ENCODE measurements at places on chromosomes 1 and 21.

DNA sequence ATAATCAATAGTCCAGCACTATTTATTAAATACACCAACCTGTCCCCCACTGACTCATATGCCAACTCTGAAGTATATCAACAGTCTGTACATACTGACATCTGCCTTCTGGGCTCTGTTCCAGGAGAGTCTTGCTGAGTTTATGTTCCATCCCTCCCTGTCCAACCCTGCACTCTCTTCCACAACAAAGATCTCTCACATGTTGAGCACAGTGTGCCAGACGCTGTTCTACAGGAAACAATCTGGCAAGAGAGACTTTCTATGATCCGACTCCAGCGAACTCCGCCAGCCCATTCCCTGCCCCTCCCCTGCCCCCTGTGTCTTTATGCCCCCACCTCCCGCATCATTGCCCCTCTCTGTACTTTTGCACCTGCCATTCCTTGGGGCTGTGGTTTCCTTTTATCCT lies 3.4 kb downstream of the LACTBL1 start:
- no peak for DNase-seq

- no peak for DNase-seq
Measured at GRCh38 chr1:62654744-62655143, 33.4 kb downstream of the DOCK7 start.

DNA sequence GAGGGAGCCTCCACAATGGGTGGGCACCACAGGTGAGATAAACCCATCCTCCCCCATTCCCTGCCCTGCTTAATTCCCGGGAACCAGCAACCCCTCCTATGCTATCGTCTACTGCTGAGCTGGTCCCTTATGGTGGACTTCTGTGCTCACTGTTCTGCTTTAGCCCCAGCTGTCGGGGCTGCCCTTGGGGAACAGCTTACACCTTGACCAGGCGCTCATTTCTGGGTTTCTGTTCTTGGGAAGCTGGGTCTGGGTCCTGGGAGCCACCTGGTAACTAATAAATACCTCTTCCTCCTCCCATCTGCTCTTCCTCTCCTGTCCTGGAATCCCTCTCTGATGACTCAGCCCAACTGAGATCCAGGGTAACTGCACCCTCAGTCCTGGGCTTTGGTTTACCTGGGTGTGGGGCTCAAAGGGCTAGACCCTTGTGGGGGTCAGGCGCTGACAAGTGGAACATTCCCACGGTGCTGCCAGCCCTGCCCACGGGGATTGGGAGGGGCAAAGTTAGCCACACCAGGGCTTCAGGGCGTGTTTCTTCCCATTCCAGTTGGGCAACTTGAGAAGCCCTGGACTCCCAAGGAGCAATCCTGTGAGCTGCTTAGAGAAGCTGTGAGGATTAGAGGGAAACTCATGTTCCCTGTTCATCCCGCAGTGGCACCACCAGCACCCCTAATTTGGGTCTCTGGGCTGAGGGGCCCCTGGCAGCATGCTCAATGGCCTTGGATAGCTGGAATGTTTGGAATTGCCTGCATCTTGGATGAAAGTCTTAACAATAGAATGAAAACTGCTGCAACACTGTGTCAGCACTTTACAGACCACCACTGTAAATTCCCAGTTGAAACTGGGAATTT lies 1.6 kb downstream of the PCAT6 start:
- DNase-seq = no peak

DNA sequence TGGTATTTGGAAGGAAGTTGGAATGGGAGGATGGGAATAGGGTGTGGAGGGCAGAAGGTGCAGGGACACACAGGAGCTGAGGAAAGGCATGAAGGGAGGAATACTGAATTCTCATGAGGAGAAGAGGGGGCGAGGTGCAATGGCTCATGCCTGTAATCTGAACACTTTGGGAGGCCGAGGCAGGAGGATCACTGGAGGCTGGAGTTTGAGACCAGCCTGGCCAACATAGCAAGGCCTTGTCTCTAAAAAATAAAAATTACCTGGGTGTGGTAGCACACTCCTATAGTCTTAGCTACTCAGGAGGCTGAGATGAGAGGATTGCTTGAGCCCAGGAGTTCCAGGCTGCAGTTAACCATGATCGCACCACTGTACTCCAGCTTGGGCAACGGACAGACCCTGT lies 117.3 kb downstream of the DTL start:
- no peak for DNase-seq

GRCh38 chr1:163459539-163459938 lies 137.8 kb downstream of the NUF2 start:
- DNase-seq = no peak

DNA sequence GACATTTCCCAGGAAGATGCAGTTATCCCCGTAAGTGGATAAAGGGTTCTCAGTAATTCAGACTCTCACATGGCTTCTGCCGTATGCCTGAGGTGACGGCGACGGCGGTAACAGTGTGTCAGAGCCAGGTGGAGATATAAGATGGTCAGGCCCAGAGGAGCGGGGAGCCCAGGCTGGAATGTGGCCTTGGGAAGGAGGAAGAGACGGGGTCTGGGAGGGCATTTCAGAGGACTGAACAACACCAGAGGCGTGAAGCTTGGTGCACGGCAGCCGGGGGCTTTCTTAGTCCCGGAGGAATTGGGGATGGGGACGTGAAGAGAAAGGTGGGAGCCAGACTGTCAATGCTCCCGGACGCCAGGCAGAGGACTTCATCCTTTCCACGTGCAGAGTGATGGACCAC lies 1.0 kb downstream of the RER1 start:
- DNase-seq = no peak

DNA sequence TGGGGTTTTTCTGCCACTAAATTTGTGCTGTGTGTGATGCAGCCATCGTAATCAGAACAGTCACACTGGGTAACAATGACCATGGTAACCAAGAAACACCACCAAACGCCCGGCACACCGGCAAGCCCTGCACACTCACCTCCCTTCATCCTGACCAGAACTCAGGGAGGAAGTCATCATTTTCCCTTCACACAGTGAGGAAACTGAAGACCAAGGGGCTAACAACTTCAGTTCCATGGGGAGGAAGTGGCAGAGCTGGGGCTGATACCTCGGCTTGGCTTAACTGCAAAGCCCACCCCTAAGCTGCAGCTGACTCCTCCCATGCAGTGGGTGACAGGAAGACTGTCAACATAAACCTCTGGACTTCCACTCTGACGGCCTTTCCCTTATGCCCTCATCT lies 69.3 kb upstream of the BCAR3 start:
- no peak for DNase-seq

- no peak for DNase-seq
Measured at GRCh38 chr1:14303011-14303410, 295.5 kb upstream of the KAZN start.

DNA sequence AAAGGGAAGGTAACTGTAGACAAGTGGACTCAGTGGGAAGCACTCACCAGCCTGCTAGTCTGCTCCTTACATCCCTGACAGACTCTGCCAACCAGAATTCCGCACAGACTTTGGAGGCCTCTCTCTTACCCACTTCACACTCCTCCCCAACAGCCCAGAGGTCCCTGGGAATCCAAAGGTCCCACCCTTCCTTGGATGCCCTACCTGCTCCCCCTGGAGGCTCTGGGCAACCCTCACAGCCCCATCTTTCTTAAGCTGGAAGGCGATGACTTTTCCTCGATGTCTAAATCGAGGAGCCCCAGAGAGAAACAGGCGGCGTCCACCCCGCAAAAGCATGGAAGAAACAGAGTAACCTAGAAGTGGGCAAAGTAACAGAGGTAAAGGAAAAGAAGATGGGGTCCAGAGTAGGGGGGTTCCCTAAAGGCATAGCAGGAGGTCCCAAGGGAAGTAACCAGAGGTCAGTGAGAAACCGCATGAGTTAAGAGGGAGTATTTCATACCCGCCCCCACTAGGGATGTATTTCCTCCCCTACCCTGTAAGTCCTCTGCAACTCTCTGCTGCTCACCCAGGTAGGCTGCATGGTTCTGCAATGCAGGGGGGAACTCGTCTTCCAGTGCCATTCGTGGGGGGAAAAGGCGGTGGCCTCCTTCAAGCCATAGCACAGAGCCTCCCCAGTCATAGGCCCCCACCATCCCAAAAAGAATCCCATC lies 8.4 kb downstream of the ITGA10 start:
- DNase-seq = no peak

- DNase-seq = no peak
Measured at GRCh38 chr21:45404730-45405270, at the start of gene COL18A1. Gene COL18A1 (plus strand): TSS chr21:45405165. CDS start chr21:45405231, 66 bp downstream.

DNA sequence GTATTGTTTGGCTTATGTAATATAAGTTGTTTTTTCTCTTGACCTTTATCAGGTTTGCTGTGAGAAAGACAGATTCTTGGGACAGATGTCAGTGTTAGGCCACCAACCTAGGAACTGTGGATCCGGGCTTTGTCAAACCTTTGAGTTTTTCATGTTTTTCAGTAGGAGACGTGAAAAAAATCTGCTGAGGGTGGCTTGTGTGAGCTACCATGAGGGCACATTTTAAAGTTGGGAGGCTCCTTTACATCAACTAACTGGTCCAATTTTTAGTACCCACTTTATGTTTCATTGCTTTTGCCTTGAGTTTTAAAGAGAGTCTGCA lies 801 bp downstream of the RPS6KC1 start:
- no peak for DNase-seq

DNA sequence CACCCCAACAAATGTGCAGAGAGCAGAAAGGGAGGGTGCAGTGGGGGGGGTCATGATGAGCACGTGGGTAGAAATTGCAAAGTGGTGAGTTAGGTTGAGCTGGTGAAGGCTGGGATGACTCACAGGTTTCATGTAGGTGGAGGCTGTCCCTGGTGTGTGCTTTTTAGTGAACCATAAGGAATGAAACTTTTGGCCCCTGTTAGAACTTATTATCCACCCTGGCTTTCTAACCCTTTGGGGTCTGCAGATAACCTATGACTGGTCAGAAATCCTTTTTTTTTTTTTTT lies 46.9 kb downstream of the DOP1B start:
- peak; percentile 8 for DNase-seq

GRCh38 chr1:223041481-223041880 lies 101.6 kb downstream of the TLR5 start:
- DNase-seq = no peak

GRCh38 chr1:209062863-209063262 lies 520.7 kb upstream of the CAMK1G start:
- no peak for DNase-seq

- no peak for DNase-seq
Measured at GRCh38 chr1:44334968-44335367, 20.1 kb downstream of the ERI3 start.

- DNase-seq = no peak
Measured at GRCh38 chr1:9675393-9675792, 23.9 kb downstream of the PIK3CD start.

DNA sequence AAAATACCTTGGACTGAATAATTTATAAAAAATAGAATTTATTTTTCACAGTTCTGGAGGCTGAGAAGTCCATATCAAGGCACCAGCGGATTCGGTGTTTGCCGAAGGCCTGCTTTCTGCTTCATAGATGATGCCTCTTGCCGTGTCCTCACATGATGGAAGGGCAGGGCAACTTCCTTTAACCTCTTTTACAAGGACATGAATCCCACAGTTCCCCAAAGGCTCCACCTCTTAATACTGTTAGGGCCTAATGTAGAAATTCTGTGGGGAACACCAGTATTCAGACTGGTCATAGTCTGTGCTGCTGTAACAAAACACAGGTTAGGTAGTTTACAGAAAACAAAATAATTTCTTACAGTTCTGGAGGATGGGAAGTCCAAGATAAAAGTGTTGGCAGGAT lies 25.9 kb downstream of the DYRK1A start:
- no peak for DNase-seq

GRCh38 chr1:226029093-226029496 lies 30.0 kb upstream of the SDE2 start:
- no peak for DNase-seq

GRCh38 chr1:65992165-65992821 lies 199.6 kb downstream of the PDE4B start:
- peak; percentile 17 for DNase-seq

GRCh38 chr21:20882462-20883407 lies 115.5 kb upstream of the NCAM2 start:
- DNase-seq = peak; percentile 13

- DNase-seq = no peak
Measured at GRCh38 chr21:37257967-37258877, 8.9 kb downstream of the VPS26C start.

GRCh38 chr1:47325528-47325927 lies 8.1 kb upstream of the CMPK1 start:
- no peak for DNase-seq

DNA sequence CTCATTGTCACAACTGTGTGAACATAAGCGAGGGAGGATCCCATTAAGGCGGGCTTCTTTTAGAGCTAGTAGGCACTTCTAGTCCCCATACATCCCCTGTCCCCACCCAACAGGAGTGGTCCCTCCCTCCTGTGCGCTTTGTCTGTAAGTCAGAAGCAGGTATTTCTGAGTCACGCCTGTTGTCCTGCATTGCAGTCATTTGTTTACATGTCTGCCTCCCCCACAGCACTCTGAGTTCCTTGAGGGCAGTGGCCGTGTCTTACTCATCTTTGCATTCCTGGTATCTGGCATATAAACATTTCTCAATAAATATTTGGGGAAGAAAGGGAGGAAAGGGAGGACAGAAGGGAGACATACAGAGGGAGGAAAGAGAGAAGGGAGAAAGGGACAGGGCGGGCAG lies 40.3 kb downstream of the PLEKHA6 start:
- no peak for DNase-seq

- DNase-seq = no peak
Measured at GRCh38 chr21:45873418-45873817, 108.2 kb upstream of the COL6A1 start.

DNA sequence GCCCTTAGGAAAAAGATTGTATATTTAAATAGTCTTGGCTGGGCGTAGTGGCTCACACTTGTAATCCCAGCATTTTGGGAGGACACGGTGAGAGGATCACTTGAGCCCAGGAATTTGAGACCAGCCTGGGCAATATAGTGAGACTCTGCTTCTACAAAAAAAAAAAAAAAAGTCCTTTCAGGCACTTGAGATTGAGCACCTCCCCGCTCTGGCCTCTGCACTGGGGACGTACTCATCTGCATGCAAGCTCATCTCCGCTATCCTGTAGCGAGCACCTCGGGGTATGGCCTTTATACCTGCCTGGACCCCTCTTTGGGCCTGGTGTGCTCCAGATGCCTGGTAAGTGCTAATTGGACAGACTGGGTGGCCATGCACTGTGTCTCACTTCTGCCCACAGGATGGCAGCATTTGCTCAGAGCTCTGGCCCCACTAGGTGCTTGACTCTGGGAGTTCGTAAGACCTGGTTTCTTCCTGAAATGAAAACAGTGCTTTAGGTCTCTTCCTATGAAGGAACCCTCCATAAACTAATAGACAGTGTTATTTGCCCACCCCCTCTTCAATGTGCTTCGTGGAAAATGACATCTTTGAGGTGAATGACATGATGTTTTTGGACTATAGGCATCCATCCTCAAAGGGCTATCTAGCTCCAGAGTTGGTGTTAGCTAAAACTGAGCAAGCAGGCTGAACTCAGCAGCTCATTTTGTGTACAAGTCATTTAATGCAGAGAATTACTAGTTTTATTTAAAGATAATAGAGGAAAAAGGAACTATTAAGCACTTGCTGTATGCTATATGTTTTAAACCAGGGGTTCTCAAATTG lies 61.7 kb upstream of the ADAR start:
- no peak for DNase-seq

GRCh38 chr1:7985851-7986612 lies 24.5 kb downstream of the PARK7 start:
- no peak for DNase-seq
